ENCODE measurements at places on chromosomes 5 and 9.
A peak's percentile ranks its signal among the peaks of the same experiment; 100 is the strongest.

DNA sequence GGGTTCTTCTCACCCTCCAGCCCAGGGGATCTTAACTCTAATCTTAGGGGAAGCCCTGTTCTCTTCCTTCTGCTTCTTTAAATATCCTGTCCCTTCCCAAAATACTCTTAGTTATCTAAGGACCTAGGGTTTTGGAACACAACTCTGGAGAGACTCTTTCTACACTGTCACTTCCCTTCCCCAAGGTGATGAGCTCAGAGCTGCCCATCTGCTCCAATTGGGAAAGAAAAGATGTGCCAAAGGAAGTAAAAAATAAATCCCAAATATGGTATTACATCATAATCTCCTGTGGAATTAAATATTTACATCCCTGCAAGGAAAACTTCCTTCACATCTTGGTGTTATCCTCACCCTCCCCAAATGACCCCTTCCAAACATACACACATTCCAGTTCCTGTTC lies 291.2 kb downstream of the EPB41L4A start:
- DNase-seq = no peak

- no peak for DNase-seq
Measured at GRCh38 chr9:99391937-99392594, 170.0 kb downstream of the SEC61B start.

DNA sequence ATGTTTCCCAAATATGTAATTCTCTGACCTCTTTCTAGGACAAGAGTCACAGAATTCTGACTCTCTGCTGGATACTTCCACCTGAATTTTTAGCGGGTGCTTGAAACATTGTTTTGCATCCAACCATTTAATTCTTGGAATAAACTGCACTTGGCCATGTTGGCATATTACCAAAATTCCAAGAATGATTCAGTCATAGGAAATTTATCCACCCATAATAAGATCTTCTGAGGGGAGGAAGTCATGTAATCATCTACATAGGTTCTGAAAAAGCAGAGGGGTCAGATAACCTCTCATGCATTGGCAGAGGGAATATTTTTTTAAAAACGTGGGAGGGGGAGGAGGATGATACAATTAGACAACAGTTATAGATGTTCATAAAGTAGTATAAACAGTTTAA lies 156.9 kb downstream of the PAM start:
- DNase-seq = no peak

- DNase-seq = no peak
Measured at GRCh38 chr5:176882567-176882903, 16.6 kb downstream of the HK3 start.

- no peak for DNase-seq
Measured at GRCh38 chr5:5726401-5726800, 303.9 kb downstream of the ICE1 start.

GRCh38 chr9:25513509-25514033 lies 164.7 kb downstream of the TUSC1 start:
- no peak for DNase-seq

DNA sequence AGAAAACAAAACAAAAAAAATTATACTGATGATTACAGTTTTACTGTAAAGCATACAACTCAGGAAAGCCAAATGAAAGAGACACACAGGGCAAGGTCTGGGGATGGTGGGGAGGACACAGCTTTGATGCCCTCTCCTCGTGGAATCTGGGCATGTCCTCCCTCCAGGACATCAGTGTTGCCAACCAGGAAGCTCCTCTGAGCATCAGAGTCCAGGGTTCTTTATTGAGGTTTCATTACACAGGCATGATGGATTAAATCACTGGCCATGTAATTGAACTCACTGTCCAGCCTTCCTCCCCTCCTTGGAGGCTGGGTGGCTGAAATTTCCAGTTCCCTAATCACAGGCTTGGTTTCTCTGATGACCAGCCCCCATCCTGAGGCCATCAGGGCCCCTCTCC lies 89.6 kb upstream of the MIER3 start:
- DNase-seq = no peak

GRCh38 chr9:36136272-36136893 lies at the start of gene GLIPR2:
GLIPR2 (plus strand) TSS chr9:36136733; CDS start chr9:36136779, 46 bp downstream.
- DNase-seq = peak; percentile 76

Measured in CD4-positive, alpha-beta T cell treated with Interferon gamma for 1 hour (primary cell).